Effector CD4-positive, alpha-beta T cell (primary cell): ENCODE measurements at places on chromosomes 11 and 22.

GRCh38 chr11:1226226-1226985 is 3.5 kb downstream of the MUC5B start:
- no peak for DNase-seq

- no peak for DNase-seq
These were observed 9.3 kb upstream of the FXYD6 start for GRCh38 chr11:117885777-117886176.

DNA sequence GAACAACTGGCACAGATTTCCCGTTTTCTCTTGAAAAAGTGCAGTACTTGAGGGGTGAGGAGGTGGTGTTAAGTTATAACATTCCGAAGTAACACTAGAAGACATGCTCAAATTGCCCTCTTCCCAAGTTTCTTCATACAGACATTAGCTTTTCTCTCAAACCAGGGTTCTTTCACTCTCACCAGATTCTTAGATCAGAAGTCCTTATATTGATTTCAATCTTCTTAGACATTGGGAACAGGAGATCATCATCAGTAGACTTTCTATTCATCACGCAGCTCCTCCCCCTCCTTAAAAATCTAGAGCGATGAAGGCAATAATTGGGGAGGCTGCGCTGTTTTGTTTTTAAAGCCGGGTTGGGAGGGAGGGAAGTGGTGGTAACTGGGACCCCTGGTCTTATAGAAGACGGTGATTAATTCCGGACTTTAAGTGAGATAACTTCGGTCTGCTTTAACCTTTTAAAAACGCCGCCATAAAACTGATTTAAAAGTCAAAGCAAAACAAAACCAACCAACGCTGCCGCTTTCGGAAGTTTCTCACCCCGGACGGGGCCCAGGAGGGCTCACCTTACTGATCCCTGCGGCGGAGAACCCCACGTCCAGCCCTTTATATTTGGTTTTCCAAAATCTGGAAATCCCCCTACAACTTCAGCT is 665 bp downstream of the USP28 start:
- DNase-seq: no peak

DNA sequence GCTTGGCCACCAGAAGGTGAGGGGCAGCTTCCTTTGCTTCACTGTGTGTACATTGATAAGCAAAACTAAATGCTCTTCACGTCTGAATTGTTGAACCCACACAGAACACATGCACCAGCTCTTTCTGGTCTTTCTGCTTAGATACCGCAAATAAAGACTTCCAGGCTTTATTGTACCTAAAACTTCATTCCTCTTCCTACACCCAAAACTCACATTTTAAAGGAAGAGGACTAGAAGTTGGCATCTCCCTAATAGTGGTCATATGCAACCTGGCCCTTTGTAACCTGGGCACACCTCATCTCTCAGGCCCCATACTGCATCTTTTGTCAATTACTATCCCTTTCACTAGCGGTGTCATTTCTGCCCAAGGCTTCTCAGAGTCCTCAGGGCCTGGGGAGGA is 5.9 kb downstream of the SLC17A6 start:
- no peak for DNase-seq

DNA sequence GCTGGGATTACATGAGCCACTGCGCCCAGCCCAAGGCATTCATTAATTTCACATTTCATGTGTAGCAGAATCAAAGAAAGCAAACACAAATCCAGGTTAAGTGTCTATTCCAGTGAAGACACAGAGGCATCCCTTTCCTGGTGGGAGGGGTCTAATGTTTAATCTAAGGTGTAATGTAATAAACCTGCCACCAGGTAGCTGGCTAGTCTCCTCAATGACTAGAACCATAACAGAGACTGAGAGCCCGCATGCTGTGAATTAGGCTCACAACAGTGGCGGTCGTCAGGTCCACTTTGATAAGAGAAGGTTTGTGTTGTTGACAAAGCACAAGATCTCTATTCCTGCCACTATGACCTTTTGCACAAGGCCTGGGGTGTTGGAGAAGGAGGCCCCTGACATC is 64.2 kb upstream of the ADA2 start:
- DNase-seq: no peak
